ENCODE measurements at places on chromosomes 16 and 17.

GRCh38 chr17:9647014-9647413 is 1.7 kb downstream of the USP43 start:
- no peaks in the 10 kb centered on the region for H3K36me3 ChIP-seq
- no peak overlapping the region for H3K27ac ChIP-seq
- peaks cover 41% of the 10 kb centered on the region for H3K27me3 ChIP-seq
- H3K4me3 ChIP-seq, result peak overlapping the region; percentile 88
- peak; percentile 23 for DNase-seq
- H3K4me1 ChIP-seq, result peaks cover 44% of the 10 kb centered on the region

DNA sequence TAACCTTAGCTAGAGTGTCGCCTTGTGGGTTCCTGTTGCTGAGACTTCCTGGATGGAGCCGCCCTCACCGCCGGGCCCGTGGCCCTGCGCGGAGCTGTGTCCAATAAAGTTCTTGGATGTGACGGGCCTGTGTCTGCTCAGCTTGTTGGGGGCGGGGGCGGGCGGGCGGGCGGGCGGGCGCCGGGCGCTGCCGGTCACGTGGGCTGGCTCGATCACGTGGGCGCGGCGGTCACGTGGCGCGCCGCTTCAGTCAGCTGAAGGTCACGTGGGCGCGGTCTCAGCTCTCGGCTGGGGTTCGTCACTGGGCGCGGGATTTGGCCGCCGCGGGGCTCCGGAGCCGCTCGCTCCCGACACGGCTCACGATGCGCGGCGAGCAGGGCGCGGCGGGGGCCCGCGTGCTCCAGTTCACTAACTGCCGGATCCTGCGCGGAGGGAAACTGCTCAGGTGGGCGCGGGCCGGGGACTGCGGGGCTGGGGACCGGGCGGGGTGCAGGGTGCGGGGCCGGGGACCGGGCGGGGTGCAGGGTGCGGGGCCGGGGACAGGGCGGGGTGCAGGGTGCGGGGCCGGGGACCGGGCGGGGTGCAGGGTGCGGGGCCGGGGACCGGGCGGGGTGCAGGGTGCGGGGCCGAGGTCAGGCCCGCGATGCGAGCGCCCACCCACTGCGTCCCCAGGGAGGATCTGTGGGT is at the start of gene AMDHD2:
Gene AMDHD2 (plus strand): TSS at position 275 of the 687 bp plus-strand sequence. CDS start 88 bp downstream, at position 363.
- peak within 1 kb of the TSS; percentile 85 for H3K4me3 ChIP-seq
- peaks cover 40% of the 10 kb centered on the region for H3K4me1 ChIP-seq
- H3K27ac ChIP-seq, result peak within 1 kb of the TSS; percentile 99
- DNase-seq, result peak; percentile 93
- H3K36me3 ChIP-seq, result peaks cover 25% of the 10 kb centered on the region
- H3K27me3 ChIP-seq, result peaks cover 6% of the 10 kb centered on the region

DNA sequence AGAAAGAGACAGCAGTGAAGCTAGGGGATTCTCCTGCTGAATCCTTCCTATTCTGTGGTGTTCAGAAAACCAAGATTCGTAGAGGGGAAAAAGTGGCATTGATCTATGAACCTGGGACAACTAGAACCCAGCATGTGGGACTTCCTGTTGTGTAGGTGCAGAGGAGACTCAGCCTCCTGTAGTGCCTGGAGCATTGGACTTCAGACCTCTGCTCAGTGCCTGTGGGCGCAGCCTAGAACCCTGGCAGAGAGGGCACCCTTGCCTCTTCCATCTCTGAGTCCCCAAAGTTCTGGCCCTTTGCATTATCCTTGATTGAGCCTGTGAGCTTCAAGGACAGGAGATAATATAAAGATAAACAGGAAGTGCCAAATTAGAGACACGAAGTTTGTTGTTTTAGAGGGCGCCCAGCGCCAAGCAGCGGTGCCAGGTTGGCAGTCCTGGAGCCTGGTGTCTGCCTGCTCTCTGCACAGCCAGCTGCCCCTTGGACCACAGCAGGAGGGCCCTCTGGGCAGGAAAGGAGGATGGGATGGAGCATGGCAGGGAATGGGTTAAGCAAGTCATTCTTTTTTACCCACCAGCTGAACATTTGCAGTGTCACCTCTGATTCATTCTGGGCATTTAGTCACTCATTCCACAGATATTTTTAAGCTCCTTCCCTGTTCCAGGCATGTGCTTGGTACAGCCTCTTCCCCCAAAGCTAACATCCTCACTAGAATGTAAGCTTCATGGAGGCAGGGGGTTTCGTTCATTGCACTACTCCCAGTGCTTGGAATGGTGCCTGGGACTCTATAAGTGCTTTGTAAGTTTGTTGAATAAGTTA is 11.9 kb upstream of the SP6 start:
- peaks cover 82% of the 10 kb centered on the region for H3K4me1 ChIP-seq
- H3K27me3 ChIP-seq, result peaks cover 21% of the 10 kb centered on the region
- H3K36me3 ChIP-seq, result no peaks in the 10 kb centered on the region
- peak overlapping the region; percentile 49 for H3K27ac ChIP-seq
- no peak for DNase-seq

GRCh38 chr17:82875407-82875856 is 35.6 kb upstream of the ZNF750 start:
- no peak overlapping the region for H3K4me3 ChIP-seq
- H3K4me1 ChIP-seq, result peaks cover 53% of the 10 kb centered on the region
- no peaks in the 10 kb centered on the region for H3K27me3 ChIP-seq

DNA sequence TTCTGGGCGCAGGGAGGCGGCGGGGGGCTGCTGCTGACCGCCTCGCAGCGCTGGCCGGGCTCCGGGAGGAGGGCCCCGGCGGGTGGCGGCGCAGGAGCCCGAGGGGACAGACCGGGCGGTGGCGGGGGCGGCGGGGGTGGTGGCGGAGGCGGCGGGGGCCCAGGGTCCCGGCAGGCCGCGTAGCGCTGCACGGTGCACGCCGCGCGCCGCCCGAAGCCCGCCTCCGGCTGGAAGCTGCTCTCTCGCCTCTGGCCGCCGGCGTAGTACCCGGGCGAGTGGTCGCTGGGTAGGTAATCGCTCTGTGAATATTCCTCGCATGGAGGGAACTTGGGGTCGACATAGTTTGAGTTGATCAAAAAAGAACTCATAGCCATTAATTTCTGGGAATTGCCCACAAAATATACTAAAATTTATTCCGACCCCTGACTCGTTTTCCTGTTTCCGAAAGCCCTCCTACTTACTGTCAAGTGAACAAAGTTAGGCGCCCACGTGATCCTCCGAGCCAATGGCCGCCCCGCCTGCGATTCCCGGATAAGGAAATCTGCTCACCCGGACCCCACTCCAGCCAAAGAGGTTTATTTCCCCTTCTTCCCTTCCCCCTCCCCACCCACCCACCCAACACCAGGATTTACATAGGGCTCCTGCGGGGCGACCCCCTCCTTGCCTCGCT is at the start of gene HOXB4:
Gene HOXB4 (minus strand): TSS at position 405 of the 670 bp plus-strand sequence. CDS start 31 bp downstream, at position 374.
- H3K36me3 ChIP-seq, result peaks cover 72% of the 10 kb centered on the region
- H3K4me3 ChIP-seq, result peak within 1 kb of the TSS; percentile 99
- peak; percentile 80 for DNase-seq
- H3K4me1 ChIP-seq, result peaks cover 46% of the 10 kb centered on the region
- H3K27me3 ChIP-seq, result peaks cover 3% of the 10 kb centered on the region

Measured in nephron progenitor cell (in vitro differentiated cells).